NCI-H748 treated with DMSO at 0.1 percent for 48 hours (cell line): ENCODE measurements at places on chromosomes 1 and 21.

DNA sequence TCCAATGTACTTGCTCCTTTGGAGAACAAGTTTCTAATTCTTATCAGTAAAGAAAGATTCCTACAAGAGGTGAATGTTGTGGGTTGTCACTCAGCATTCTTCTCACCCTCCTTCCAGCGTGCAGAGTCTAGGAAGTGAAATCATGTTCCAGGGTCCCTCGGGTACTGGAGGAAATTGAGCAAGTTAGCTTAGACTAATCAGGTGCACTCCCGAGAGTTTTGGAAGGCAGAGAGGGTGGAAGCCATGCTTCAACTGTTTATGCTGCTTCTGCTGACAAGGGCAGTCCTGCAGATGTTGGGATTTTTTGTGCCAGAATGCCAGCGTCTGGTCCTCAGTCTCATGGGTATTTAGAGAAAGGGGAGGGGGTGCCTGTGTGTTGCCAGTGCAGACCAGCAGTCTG lies 5.3 kb upstream of the C1orf115 start:
- DNase-seq, result no peak

DNA sequence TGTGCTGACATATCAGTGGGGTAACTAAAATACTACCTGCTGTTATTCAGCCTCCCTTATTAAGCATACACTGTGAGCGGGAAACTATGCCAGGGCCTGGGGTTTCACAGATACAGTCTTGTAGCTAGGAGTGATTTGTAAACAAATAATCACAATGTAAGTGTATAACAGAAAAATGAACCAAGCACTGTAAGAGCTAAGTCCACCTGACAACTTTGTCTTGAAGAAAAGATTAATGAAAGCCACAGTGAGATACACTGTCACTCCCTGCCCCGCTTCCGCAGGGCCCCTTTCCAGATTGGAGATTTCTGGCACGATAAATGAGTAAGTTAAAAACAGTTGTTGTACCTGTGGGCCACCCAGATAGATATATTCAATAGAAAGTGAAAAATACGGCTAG lies 4.8 kb downstream of the RCAN3 start:
- DNase-seq, result no peak

- DNase-seq, result no peak
Observed at GRCh38 chr1:98316286-98316905, 345.1 kb upstream of the SNX7 start.

DNA sequence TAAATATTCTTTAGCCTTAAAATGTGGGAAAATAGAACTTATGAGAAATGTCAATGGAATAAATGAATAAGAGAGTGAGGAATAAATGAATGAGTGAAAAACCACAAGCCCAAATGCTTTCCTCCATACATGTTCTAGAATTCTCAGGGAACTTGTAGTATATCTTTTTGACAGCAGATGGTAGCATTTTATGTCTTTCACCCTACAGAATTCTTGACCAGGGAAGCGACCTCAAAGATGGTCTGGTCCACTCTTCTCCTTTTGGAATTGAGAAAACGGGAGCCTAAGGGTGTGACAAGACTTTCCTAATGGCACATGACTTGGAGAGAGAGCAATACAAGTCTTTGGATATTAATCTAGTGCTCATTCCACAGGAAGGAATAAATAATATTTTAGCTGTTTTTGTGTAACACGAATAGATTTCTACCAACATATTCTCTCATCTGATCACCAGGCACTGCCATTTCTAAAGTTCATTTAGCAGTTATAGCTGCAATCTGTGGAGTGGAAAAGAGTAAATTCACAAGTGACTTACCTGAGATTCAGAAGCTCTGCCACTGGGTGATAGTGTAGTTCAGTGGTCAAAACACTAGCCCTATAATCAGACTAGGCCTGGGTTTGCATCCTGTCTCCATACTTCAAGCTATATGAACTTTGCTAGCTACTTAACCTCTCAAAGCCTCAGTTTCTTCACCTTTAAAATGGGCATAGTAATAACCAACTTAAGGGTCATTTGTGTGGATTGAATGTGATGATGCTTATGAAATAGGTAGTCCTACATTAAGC lies 15.0 kb upstream of the F5 start:
- no peak for DNase-seq

GRCh38 chr1:177567393-177567792 lies 396.6 kb downstream of the BRINP2 start:
- DNase-seq, result no peak

DNA sequence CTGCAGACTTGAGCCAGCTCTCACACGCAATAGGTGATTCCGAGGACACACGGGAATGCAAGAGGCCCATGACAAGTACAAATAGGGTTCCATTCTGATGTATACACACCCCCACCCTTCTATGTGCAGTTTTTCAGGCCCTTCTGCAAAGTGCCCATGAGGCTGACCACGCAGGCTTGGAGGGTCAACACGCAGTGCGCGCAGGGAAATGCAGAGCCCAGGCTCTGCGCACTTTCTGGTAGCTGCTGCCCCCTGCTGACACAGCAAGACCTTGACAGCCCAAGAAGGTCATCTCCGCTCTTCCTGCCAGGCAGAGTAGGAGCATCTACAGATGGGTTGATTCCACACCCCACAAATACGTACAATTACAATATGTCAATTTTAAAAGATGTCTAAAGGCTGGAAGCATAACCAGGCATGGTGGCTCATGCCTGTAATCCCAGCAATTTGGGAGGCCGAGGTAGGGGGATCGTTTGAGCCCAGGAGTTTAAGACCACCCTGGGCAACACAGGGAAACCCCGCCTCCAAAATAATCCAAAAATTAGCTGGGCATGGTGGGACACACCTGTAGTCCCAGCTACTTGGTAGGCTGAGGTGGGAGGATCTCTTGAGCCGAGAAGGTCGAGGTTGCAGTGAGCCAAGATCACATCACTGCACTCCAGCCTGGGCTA lies 18.5 kb downstream of the SH3BP5L start:
- peak; percentile 6 for DNase-seq

DNA sequence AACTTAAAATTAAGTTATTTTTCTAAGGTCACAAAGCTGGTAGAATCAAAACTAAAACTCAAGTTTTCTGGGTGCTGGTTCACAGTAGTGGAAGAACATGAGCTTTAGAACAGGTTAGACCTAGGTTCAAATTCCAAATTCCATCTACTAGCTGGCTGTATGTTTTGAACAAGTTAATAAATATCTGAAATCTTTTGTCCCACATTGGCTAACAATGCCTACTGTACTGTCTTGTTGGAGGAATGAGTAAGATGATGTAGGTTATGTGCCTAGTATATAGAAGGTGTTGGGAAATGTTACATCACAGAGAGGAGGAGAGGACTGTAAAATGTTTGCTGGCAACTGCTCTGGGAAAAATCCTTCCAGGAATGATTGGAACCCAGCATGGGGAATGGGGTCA lies 14.0 kb upstream of the CD247 start:
- DNase-seq, result no peak

GRCh38 chr21:37220433-37220980 lies 46.6 kb downstream of the VPS26C start:
- peak; percentile 42 for DNase-seq

DNA sequence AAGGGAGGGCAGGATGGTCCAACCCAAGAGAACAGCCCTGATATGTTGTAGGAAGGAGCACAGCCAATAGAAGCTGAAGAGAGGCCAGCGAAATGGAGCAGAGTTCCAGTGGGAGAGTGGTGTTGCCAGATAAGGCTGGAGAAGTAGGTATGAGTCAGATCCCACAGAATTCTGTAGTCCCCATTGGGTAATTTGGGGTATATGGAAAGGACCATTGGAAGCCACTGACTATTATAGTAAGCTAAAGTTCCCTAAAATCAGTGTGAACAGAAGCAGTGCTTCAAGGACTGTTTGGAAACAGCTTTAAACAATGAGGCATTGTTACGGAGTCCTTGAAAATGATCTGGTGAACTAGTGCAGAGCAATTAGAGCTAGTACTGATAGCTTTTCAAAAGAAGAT lies 63.0 kb downstream of the DISP1 start:
- no peak for DNase-seq

GRCh38 chr1:203306965-203307541 lies 1.7 kb downstream of the BTG2 start:
- no peak for DNase-seq

- no peak for DNase-seq
Observed at GRCh38 chr1:211616965-211617297, 38.0 kb upstream of the SLC30A1 start.

- DNase-seq, result no peak
Observed at GRCh38 chr1:66206563-66207144, 327.3 kb upstream of the SGIP1 start.

- DNase-seq, result peak; percentile 63
Observed at GRCh38 chr1:91792489-91793071, 93.4 kb downstream of the TGFBR3 start.

DNA sequence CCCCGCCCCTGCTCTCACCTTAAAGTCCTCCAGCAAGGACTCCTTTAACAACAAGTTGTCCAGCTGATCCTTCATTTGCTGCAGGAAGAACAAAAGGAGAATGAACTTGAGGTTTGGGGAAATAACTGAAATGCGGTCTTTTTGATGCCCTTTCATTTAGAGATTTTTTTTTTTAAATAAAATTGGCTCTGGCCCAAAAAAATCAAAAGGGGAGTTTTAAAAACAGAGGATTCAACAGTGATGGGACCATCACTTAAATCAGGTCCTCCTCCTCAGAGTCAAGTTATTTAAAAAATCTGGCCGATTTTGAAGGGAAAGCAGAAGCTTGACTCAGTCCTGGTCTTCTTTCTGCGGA lies 742 bp downstream of the IL19 start:
- no peak for DNase-seq

DNA sequence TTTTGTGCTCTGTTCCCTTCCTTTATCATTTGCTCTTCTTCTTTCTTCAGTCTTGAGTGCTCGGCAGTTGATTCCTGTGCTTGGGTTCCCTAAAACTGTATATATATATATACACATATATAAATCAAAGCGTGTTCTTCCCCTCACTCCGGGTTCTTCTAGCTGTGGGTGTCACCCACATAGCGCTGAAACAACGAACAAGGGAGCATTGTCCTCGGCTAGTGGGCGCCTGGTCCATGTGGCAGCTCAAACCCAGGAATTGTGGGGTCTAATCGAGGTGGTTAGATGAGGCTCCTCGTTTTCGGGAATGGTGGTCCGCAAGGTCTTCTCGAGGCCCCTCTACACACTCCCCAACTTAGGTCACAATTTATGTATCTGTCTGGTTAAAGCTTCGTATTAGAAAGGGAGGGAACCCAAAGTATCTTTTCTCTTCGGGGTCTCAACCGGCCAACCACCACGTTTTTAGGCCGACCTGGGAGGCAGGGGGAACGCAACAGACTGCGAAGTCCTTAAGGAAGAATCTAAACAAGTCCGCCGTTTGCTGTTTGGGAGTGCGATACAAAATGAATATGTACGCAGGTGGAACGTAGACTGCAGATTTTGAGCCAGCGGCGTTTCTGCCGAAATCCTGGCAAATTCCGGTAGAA lies 504 bp upstream of the SDHC start:
- DNase-seq, result no peak

DNA sequence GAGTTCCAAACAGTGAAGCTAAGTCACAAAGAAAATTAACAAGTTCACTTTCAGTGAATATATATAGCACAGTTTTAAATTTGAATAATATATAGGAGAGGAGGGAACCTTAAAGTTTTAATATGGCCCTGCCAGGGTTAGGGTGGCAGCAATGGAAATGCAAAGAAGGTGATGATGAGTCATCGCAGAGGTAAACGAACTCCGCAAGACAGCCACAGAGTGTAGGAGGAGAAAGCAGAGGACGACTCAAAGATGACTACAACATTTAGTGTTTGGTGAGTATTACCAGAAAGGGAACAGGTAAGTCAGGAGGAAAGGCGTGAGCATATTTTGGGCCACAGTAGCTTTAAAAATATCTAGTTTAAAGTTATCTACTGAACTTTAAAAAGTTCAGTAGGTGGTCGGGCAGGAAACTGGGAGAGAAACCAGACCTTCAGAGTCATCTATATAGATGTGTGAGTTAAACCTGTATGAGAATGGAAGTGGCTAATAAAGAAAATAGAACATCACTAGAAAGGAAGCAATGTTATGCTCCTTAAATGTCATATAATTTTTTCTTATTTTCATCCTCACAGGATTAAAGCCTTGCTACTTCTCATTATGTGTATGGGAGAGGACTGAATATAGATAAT lies 75.7 kb downstream of the UCHL5 start:
- DNase-seq, result no peak

GRCh38 chr1:89657886-89658285 lies 25.0 kb downstream of the LRRC8C start:
- no peak for DNase-seq

DNA sequence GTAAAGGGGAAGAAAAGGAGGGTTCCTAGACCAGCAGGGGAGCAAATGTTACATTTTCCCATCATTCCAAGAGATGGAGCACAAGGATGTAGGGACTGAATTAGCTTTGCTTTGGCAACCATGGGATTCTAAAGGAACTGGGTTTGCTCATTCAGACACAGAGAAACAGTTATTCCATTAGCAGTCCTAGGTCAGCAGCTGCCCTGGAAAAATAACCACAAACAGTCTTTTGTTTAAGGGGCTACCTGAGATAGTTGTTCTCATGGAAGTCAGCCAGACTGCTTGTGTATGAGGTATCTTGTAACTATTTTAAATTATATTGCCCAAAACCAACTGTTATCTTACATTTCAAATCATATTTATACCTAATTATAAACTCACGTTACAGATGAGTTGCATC lies 58.4 kb upstream of the VCAM1 start:
- no peak for DNase-seq
